ENCODE measurements at places on chromosomes 1 and 21. TPM values are rescaled to one million over a fixed set of nuclear protein-coding genes. Genes with fewer than 3 reads are reported as not detected.

GRCh38 chr1:209062863-209063262, 520.7 kb upstream of the CAMK1G start:
- DNase-seq: no peak

DNA sequence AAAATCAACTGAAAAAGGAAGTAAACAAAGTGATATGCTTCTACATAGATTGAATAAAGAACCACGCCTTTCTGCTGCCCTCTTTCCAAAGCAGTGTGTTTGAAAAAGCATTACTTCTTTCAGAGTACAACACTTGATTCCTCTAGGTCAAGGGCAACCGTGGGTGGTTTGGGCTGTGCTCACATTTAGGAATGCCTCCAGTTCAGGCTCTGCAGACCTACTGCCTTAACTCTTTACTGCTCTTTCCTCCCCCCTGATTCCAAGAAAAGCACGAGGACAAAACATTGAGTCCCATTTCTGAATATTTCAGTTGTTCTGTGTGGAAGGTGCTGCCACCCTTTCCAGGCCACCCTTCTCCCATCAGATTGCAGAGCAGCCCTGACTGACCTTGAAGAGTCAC, 45.2 kb downstream of the ADAMTS1 start:
- DNase-seq: peak; percentile 20

DNA sequence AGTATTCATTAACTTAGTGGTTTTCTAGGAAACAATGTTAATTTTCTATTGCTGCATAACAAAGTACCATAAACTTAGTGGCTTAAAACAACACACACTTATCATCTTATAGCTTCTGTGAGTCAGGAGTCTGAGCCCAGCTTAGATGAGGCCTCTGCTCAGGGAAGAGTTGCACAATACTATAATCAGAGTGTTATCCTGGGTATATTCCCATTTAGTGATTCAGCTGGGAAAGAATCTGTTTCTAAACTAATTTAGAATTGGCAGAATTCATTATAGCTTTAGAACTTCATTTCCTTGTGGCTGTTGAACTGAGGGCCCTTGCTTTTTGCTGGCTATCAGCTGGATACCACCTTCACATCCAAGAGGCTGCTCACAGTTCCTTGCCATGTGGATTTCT, 515.5 kb downstream of the BRINP3 start:
- DNase-seq: peak; percentile 35

DNA sequence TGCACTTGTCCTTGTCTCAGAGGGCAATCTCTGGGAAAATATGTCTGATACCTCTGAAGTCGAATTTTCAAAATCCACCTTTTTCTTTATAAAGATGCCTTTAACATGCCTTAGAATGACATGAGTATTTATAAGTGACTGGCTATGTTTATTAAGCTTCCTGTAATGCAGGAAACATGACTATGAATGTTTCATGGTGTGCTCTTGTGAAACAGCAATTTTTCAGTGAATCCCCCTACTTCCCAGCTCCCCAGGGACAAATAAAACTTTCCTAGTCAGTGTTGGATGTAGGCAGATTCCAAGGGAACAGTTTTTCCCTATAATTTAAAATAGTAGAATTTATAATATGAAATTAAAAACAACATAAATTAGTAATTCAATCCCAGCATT, 437.0 kb downstream of the LMO4 start:
- DNase-seq: no peak

DNA sequence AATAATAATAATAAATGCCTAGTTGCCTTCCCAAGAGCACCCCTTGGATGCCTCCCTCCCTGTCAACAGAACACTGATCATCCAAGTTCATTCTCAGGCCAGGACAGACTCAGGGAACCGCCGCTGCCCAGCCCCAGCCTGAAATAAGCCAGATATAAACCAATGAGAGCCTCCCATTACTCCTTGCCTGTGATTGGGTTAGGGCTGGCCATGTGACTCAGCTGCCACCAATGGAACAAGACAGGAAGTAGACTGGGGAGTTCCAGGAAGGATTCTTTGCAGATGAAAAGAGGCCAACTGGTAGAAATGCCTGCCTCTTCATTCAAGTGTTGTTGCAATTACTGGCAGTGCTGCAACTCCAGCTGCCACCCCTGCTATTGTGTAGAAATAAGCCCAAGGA, 146.4 kb upstream of the TIAM1 start:
- DNase-seq: no peak

GRCh38 chr1:246987083-246987690, 20.7 kb downstream of the ZNF695 start:
- DNase-seq: no peak

DNA sequence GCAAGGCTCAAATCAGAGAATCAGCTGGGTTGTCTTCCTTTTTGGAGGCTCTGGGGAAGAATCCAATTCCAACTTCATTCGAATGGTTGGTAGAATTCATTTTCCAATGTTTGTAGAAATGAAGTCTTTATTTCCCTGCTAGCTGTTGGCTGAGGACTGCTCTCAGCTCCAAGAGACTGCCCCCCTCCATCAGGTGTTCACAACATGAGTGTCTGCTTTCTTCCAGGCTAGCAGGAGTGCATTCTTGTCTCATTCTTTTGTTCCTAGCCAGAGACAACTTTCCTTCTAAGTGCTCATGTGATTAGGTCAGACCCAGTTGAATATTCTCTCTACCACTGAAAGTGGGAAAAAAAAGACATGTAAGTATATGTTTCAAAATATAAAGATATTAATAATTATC, 95.2 kb downstream of the HLX start:
- DNase-seq: no peak

FAM151A gene
- polyA plus RNA-seq: 0.06 TPM

DNA sequence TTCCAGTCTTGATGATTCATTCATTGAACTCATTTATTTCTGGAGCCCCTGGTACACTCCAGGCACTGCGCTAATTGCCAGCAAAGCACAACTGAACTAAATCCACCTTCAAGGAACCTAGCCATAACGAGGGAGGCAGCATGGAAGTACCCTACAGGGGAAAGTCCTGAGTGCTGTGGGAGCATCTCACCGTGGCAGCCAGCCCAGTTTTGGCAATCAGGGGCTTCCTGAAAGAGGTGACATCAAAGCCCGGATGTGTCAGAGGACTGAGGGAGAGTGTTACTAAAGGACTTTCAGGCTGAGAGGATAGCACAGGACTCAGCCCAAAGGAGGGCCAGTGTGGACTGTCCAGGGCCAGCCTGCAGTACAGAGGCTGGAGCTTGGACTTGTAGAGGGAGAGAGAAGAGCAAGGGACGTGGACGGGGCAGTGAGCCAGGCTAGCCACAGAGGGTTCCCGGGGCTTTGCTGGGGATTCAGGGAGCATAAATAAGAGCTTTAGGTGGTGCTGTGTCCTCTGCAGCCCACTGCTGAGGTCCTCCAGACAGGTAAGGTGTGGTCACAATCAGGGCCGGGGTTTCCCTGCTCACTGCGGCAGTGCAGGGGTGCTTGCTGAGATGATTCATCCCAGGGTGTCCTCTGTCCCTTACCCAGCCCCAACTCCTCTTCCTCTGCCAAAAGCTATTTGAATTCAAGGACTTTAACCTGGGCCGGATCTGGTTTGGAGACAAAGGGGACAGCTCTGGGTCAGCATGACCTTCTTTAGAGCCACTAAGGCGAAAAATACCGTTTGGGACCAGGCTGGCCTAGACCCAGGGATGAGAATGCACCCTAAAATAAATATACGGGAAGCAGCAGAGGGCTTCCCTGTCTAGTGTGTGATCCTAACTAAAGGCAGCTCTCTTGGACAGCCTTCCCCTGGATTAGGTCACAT, 128.3 kb downstream of the EDEM3 start:
- DNase-seq: peak; percentile 41
